Activated T-helper 17 cell treated with anti-CD3 and anti-CD28 coated beads, Interleukin-2, amount 50 U/mL, for 72 hours (primary cell): ENCODE measurements at places on chromosomes 6 and 20.

GRCh38 chr6:99603421-99604165 lies 3.0 kb upstream of the PRDM13 start:
- no peak for ATAC-seq

DNA sequence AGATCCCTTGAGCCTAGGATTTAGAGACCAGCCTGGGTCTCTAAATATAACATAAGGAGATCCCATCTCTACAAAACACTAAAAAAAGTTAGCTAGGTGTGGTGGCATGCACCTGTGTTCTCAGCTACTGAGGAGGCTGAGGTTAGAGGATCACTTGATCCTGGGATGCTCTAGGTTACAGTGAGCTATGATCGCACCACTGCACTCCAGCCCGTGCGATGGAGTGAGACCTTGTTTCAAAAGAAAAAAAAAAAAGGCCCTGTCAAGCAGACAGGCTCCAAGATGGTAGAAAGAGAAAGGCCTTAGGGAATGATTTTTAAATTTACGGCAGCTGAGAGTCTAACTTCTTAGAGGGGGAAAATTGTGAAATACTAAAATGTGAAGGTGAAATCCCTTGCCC lies 22.6 kb upstream of the NCOA3 start:
- no peak for ATAC-seq

DNA sequence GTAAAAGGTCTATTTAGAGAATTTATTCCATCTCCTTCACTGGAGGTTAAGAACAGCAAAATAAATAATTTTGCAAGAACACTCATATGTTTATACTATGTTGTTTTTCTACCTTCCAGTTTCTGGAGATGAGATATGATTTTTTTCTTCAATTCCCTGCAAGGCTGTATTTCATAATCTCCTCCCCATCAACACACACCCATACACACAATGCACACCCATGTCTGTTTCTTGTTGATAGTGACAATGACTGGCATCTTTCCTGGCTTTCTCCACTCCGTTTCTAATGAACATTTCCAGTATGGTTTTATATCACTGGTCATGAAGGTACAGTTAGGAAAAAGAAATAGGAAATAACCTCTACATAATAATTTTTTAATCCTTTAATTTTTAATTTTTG lies 202.1 kb downstream of the ARHGAP18 start:
- ATAC-seq = no peak

DNA sequence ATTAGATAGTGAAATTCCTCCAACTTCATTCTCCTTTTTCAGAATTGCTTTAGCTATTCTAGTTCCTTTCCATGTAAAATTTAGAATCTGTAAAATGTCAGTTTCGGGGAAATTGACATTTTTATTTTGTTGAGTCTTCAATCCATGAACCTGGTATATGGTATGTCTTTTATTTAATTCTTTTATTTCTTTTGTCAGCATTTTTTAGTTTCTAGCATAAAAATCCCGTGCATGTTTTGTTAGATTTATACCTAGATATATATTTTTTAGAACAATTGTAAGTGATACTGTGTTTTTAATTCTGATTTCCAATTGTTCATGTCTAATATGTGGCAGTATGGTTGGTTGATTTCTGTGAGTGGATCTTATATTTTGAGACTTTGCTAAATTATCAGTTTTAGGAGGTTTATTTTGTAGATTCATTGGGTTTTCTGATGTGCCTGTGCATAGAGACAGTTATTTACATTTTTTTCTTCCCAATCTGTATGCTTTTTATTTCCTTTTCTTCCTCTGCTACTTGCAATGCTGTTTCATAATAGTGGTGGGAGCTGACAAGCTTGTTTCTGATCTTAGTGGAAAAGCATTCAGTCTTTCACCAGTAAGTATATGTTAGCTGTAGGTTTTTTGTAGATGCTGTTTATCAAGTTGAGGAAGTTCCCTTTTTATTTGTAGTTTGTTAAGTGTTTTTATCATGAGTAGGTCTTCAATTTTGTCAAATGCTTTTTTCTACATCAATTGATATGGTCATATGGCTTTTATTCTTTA lies 13.7 kb downstream of the TAB2 start:
- ATAC-seq = no peak

GRCh38 chr6:148593130-148593812 lies 153.6 kb upstream of the UST start:
- ATAC-seq = no peak

DNA sequence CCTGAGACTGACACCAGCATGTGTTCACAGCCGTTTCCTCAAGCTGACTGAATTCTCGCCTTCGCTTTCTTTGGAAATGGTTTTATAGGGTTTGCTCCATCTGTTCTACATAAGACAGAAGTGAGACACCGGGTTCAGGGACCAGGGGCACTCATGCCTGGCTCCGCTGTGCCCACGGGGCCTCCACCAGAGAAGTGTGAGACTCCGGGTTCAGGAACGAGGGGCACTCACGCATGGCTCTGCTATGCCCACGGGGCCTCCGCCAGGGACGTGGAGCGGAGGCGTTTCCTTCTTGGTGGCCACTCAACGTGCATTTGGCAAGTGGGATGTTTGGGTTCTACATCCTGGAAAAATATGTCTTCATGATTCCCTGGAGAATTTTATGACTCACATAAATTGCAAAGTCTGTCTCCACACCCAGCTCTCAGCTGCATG lies 106.6 kb downstream of the RNASET2 start:
- no peak for ATAC-seq

- no peak for ATAC-seq
Observed at GRCh38 chr20:17642404-17643269, 39.4 kb downstream of the RRBP1 start.

DNA sequence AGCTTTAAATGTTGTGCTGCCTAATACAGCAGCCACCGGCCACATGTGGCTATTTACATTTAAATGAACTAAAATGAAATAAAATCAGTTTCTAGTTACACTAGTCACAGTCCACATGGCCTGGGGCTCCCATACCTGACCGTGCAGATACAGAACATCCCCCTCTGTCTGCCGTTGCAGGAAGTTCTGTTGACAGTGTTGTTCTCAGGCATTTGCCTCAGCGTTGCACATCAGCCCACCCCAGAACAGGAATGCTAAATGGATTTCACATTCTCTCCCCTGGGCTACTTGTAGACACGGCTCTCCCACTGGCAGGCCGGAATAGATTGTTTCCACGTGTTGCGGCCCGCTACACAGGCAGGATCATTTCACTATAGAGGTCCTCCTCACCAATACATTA lies 26.3 kb downstream of the JAG1 start:
- no peak for ATAC-seq

- peak; percentile 21 for ATAC-seq
Observed at GRCh38 chr6:155253337-155253736, 10.5 kb upstream of the CLDN20 start.

- ATAC-seq = no peak
Observed at GRCh38 chr6:78693835-78694234, 173.5 kb upstream of the IRAK1BP1 start.

DNA sequence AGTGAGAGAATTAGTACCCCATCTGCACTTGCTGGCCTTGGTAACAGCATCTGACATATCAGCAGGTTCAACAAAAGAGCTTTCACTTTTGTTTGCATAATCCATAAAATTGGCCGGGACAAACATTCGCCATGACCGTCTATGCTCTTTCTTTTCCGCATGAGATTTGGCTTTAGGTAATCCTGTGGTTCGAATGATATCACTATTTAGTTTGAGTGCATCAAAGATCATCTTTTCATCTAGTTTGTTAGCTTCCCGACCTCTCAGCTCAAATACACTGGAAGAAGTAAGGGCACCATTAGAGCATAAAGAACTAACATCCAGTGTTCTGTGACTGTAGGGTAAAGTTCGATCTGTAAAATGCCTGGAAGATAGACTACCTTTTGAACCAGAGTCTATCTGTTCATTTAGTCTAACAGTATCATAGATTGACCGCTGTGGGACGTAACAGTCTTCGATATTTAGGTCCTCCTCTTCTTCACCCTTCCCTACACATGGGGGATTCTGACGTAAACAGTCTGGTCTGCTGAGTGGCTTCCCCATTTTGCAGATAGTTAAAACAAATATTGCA lies 101.6 kb downstream of the DST start:
- no peak for ATAC-seq

DNA sequence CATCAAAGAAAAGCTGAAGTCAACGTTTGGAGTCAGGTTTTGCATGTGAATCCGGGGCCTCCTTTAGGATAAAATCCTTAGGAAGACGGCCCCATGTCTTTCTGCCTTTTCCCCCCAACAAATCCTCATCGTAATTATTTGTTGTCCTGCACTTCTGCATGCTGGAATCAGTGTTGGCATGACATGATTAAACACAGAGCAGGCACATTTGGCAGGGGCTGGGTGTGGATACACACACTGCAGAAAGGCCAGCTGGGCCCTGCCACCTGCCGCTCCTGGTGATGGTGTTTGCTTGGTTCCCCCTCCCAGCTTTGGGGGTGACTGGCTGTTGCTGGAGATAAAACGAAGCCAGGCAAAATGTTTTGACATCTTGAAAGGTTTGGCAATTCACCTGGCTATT lies 46.3 kb upstream of the FOXA2 start:
- ATAC-seq = no peak

DNA sequence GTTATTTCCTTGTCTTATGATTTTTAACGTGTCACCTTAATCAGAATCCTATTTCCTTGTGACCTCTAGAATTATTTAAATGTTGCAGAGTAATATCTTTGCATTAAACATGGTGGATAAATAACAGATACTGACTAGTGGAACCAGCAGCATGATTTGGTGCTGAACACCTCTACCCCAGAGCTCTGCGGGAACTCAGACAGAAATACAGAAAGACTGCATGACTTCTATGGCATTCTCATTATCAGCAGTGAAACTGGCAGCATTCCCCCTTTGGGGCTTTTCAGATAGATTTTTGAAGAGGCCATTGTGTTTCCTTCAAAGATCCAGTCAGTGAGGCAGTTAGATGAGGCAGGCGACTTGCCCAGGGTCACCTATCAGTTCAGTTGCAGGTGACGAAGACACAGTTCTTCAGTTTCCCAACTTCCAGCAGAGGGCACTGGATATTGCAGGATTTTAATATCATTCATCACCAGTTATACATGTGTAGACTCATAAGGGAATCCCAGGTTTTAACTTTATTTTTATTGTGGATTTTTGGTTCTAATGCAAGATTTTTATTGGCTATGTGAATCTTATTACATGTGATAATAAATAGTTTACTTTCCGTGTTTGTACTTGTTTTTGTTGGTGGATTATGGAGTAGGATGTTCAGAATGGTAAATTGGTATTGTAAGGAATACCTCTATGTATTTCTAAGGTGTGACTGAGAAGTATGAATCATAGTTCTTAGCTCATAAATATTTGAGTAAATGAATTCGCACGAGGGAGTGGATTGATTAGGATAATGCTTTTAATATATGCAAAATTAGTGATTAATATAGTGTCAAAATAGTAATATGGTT lies 81.3 kb downstream of the AFDN start:
- ATAC-seq = no peak

GRCh38 chr6:155030148-155030720 lies 35.1 kb downstream of the TIAM2 start:
- ATAC-seq = no peak

DNA sequence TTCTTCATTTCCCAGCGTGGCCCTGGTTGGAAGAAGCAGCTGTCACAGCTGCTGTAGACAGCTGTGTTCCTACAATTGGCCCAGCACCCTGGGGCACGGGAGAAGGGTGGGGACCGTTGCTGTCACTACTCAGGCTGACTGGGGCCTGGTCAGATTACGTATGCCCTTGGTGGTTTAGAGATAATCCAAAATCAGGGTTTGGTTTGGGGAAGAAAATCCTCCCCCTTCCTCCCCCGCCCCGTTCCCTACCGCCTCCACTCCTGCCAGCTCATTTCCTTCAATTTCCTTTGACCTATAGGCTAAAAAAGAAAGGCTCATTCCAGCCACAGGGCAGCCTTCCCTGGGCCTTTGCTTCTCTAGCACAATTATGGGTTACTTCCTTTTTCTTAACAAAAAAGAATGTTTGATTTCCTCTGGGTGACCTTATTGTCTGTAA lies 292.7 kb downstream of the ESR1 start:
- ATAC-seq = peak; percentile 5

- no peak for ATAC-seq
Observed at GRCh38 chr6:155517294-155517693, 61.7 kb upstream of the NOX3 start.
